ENCODE measurements at places on chromosomes 11 and 22.

DNA sequence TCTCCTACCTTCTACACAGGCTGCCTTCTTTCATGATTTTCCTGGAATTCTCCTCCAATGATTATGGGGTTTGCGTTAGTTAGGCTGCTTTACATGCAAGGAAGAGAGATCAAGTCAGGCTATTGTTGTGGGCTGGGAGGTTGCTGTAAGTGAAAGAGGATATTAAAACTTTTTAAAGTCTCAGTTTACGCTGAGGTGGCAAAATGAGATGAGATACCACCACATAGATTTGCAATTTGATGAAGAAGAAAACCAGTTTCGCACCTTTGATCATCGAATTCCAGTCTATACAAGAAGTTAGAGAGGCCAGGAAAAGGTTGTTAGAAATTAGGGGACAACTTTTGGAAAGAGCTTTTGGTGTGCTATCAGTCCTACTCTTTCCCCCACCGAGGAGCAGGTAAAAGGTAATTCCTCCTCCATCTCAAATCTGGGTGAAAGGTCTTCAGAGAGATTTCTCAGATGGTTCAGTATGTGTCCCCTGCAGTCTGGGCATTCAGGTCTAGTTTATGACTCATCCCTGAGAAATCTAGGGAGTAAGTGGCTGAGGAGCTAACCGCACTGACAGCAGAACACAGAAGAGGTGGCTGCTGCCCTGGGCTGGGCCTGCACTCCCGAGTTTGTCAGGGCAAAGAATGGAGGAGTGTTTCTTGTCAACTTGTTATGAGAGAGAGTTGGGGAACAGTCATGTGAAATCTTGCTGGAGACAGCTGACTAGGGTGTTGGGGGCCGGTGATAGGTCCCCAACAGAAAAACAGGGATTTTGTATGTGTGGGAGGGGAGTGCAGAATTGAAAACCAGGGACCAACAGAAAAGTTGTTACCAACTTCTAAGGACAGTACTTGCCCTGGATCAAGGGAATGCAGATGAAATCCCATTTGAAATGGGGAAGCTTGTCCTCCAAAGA lies 34.7 kb downstream of the CCDC83 start:
- no peak for DNase-seq

GRCh38 chr11:113557926-113558325 lies 82.7 kb upstream of the DRD2 start:
- no peak for DNase-seq

DNA sequence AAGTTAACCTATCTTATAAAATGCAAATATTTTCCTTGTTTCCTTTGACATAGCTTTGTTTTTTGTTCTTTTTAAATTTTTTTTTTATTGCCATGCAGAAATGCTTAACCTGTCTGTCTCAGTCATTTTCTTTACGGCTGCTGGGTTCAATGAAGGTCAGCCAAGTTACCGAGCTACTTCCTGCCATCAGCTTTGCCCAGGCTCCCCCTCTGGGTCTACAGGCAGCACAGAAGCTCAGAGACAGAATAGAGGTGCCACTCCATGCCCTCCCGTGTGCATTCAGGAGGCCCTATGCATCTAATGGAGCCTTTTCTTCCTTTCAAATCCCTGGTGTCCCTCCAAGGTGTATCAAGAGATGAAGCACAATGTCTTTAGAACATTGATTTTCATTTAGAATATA lies 411.0 kb upstream of the NARS2 start:
- DNase-seq: no peak

- no peak for DNase-seq
Observed at GRCh38 chr11:123719452-123719851, 22.0 kb downstream of the ZNF202 start.

- DNase-seq: no peak
Observed at GRCh38 chr11:46553814-46554212, 40.0 kb downstream of the AMBRA1 start.

All from Karpas-422 (cell line).